GM13976 (cell line): ENCODE measurements at places on chromosomes 6 and 20.

DNA sequence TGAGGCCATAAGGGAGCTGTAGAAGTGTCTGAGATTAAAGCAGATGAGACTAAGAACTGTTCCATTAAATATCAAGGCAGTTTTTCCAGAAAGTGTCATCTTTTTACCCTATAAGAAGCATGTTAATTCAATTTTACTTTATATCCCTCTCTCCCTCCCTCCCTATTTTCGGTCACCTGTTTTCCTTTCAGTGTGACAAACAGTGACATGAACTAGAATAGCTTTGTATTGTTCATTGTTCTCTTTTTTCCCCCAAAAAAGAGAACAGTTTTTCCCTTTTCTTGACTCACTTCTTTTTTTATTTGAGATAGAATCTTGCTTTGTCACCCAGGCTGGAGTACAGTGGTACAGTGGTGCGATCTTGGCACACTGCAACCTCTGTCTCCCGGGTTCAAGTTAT lies 269.3 kb downstream of the ZFAND3 start:
- DNase-seq, result no peak

DNA sequence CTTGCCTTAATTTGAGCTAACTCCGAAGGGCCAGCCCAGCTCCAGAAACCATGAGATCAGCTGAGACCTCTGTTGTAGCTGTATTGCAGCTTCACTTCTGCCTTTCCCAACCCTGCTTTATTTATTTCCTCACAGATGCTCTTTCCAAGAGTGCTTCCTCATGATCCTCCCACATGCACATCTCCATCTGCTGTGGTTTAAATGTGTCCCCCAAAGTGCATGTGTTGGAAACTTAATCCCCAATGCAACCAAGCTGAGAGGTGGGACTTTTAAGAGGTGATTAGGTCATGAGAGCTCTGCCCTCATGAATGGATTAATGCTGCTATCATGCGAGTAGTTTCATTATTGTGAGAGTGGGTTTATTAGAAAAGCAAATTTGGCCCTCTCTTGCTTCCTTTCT lies 164.4 kb upstream of the TAB2 start:
- DNase-seq, result no peak

DNA sequence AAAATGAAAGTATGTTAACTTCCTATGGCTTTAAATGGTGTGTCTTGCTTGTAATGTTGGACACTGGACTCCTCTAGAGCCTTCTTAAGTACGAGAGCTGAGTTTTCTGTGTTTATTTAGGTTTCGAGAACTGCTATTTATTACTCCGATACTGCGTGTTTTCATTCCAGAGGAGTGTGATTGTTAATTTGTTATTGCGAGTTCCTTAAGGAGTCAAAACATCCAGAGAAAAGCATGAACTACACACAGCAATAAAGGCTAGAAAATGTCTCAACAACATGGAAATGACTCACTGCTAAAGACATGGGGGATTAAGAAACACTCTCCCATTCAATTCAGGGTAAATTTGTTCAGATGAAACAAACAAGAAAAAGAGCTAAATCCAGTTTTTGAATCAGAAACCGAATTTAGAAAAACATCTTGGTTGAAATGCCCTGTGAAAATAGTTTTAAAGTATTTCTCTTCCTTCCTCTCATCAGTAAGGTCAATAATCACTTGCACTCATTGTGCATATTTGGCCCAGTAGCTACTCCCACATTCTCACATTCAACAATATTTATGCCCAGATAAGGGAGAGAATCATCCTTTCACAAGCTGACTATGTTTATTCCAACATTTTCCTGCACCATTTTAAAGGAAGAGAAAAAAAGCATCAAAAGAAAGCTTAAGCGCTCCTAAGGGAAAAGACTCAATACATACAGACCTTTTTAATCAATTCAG lies 36.0 kb downstream of the ATXN1 start:
- DNase-seq, result no peak

GRCh38 chr6:28969129-28969528 lies 36.0 kb downstream of the ZNF311 start:
- no peak for DNase-seq

DNA sequence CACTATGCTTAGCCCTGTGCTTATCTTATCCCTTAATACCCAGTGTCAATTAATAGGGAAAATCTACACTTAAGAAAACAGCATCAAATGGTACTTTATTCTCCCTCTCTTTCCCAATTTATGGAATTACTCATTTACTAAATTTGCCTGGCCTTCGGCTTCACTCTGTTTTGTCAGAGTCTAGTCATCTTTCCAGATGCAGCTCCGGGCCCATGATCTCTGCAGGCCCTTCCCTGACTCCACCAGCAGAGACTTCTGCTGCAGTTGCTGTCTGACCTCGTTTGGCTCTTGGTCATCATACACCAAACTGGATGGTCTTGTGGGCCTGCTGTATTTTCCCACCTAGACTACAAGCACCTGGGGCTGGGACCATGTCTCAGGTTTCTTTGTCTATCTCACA lies 27.4 kb downstream of the MRS2 start:
- DNase-seq, result no peak

DNA sequence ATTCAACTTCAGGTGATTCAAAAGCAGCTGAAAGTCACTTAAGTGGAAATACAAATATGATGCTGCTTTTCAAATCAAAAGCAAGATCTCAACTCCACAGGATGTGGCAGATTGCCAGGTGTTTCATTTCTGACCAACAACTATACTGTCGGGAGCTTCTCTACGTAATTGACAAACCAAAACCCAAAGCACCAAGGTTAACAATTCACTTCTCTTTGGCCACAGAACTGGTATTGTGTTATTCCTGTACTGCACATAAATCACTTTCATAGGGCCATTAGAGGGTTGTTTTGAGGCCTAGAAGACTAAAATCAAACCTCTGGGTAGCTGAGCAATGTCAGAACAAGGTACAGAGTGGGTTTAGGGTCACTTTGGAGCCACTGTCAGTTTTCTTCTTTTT lies 169.7 kb downstream of the HAO1 start:
- DNase-seq, result no peak

GRCh38 chr6:128710315-128710714 lies 172.6 kb upstream of the LAMA2 start:
- no peak for DNase-seq

DNA sequence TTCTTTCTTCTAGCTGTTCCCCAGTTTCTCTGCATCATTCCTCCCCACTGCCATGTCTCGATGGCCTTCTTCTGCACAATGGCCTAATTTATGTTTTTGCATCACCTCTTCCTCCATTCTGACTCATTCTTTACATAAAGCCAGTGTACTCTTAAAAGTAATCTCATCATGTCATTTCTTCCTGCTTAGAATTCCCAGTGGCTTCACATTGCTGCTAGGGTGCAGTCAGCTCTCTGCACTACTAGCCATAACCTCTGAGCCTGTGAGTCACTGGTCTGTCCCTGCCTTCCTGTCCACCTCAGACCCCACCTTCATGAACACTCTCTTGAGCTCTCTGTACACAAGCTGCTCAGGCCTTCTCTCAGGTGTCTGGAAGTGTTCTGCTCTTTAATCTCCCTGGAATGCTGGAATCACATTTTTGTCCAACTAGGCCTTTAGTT lies 24.1 kb upstream of the TRIM27 start:
- no peak for DNase-seq
